ENCODE measurements at places on chromosomes 5 and 9.

GRCh38 chr5:45399041-45399440, 297.1 kb downstream of the HCN1 start:
- no peak for DNase-seq

DNA sequence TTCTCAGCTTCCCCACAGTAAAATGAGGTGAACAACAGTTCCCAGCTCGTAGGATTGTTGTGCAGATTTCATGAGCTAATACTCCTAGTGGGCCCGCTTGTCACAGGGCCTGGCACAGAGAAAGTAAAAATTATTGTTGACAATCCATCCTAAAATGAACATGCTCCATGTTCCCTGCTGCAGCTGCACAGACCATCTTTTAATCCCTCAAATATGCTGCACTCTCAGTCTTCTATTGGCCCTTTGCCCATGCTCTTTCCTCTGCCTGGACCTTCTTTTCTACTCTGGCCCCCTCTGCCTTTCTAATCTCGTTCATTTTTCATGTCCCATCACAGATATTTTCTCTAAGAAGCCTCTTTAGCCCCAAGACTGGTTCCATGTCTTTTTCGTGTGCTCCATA, 117.7 kb upstream of the NR3C1 start:
- no peak for DNase-seq

DNA sequence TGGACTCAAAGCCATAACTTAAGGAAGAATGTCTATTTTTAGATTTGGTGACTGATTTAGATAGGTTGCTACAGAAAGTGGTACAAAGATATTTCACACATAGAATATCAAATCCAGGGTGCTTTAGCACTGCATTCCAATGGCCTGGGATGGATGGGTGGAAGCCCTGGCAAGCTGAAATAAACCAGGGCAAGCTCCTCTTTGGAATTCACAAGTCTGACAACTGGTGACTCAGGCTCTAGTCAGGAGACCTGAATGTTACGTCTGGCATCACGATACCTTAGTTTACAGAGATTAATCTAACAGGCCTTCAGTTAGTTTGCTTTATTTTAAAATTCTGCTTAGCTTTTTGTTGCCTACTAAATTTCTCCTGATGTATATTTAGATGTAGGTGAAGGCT, 144.0 kb downstream of the TMC1 start:
- DNase-seq: no peak

DNA sequence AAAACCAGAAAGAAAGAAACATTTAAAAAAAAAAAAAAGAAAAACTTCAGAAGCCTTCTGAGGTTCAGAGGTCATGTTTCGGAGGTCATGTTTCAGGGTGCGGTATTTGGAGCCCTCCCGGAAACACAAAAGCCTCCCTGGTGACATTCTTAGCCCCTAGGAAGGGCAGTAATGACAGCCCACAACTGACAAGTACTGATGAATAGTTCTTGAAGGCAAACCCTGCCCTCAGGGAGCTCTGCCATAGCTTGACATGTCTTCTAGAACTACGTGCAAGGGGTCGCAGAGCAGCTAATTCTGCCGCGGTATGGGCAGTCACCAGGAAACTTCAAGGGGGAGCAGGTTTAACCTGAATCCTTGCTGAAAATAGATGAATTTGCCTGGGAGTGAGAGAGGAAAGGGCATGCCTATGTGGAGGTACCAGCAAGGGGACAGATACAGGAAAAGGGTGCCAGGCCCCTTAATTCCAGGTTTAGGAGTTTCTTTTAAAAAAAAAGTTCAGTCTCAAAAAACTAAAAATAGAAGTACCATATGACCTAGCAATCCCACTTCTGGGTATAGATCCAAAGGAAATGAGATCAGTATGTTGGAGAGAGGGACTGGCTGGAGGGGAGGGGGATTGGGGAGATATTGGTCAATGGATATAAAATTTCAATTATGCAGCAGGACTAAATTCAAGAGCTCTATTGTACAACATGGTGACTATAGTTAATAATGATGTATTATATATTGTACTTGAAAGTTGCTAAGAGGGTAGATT, 98.4 kb downstream of the C9orf152 start:
- no peak for DNase-seq

DNA sequence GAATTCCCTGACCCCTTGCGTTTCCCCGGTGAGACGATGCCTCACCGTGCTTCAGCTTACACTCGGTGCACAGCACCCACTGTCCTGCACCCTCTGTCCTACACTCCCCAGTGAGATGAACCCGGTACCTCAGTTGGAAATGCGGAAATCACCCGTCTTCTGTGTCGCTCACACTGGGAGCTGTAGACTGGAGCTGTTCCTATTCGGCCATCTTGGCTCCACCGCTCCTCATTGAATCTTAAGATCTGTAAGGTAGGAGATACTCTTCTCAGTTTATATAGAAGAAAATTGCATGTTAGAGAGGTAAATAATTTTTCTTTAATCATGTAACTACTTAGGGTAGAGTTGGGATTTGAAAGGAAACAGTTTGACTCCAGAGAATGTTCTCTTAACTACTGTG, 62.2 kb downstream of the DMRTA1 start:
- DNase-seq: no peak

GRCh38 chr9:87898151-87898550, 15.5 kb downstream of the SPATA31E1 start:
- no peak for DNase-seq

DNA sequence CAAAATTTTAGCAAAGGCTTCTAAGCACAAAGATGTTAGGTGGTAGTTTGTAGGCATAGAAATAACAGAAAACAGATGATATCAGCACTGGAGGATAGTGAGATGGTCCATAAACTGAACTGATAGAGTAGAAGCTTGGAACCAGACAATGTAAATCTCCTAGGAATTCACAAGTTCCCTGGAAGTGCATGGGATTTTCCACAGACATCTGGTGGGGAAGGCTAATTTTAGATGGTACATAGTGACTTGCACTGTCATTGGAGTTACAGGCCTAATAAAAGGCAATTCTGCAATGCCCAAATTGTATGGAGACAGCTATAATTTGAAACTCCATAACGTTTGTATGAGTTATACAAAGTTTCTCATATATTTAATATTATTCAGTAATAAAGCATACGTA, 653.0 kb upstream of the MEF2C start:
- no peak for DNase-seq

- no peak for DNase-seq
These were observed 825.0 kb downstream of the TLR4 start for GRCh38 chr9:118529210-118529609.

GRCh38 chr9:93035821-93036351, 22.6 kb upstream of the SUSD3 start:
- DNase-seq: no peak

DNA sequence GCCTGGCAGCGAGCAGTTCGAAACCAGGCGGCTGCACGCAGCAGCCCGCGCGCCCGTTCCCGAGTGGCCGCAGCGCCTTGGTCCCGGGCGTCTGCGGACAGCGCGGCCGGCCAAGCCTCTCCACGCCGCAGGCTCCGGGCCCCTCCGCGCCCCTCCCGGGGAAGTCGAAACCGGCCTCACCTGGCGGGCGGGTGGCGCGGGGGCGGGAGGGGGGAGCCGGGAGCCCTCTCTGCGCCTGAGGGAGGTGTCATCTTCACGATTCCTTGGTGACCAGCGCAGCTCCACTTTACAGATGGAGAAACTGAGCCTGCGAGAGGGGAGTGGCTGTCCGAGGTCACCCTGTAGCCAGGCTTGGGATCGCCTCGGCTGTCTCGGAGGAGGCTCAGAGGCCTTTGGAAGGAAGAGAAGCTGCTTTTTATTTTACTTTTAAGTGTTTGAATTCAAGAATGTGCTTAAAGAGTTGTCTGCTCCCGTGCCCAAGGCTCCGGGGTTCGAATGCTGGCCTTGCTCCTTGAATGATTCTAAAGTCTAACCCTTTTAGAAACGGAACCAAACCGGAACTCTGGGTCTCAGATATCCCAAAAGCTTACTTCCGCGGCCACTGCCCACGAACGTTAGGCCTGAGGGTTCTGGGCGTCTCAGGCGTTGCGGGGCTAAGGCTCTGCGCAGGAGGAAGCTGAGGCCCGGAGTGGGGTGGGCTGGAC, 662 bp downstream of the SUSD3 start:
- DNase-seq: no peak

- no peak for DNase-seq
These were observed 56.1 kb upstream of the ZNF300 start for GRCh38 chr5:150960791-150961396.

GRCh38 chr5:470961-471749, 28.2 kb downstream of the EXOC3 start:
- no peak for DNase-seq

- no peak for DNase-seq
These were observed 97.7 kb downstream of the LHFPL2 start for GRCh38 chr5:78550891-78551290.

- no peak for DNase-seq
These were observed 292.1 kb upstream of the ELAVL2 start for GRCh38 chr9:24118190-24118589.

GRCh38 chr9:2616692-2617377, 4.8 kb upstream of the VLDLR start:
- no peak for DNase-seq

GRCh38 chr5:136039202-136039601, 10.4 kb downstream of the TGFBI start:
- DNase-seq: no peak

DNA sequence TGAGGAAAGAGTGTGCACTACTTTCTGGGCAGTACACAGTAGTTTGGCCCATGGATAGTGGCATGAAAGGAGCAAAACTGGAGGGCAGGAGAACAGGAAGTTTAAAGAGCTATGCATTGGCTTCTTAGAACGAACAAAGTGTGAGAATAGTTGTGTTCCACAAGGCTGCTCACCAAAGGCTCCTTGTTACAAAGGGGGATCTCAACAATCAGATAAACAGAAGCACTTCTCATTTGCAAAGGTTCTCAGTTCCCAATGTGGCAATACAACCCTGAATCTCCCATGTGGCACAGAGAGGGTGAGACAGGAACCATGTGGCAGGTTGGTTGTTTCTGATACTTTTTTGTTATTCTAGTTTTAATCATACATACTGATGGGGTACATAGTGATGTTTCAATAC, 158.4 kb downstream of the CARTPT start:
- no peak for DNase-seq

DNA sequence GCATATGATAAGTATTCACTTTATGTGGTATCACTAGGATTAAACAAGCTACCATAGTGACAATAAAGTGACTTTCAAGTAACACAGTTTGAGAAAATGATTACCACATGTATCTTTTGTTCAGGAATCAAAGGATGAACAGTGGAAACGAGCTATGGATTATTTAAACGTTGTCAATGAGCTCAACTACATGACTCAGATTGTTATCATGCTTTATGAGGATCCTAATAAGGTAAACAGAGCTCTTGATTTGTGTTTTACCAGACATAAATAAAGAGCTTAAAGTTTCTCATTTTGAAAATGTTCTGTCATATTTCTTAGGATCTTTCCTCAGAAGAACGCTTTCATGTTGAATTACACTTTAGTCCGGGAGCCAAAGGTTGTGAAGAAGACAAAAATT, 57.4 kb downstream of the PPIP5K2 start:
- DNase-seq: no peak

- no peak for DNase-seq
These were observed 125.8 kb downstream of the MYO10 start for GRCh38 chr5:16810208-16810854.

DNA sequence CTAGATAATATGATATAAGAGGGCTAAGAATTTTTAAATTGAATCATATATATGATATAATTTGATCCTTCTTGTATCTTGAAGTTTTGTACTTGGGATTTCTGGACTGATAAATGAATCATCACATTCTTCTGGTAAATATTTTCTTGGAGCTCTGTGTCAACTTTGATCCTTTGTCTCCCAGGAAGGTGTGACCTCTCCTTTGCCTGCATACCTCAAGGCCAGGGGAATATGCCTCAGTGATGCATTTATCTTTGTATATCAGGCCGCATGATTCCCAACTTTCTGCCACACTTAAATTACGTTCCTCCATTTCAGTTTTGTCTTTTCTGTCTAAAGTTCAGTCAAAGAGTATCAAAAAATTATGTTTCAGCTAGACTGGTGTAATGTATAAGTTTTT, 101.2 kb downstream of the NLN start:
- DNase-seq: no peak

DNA sequence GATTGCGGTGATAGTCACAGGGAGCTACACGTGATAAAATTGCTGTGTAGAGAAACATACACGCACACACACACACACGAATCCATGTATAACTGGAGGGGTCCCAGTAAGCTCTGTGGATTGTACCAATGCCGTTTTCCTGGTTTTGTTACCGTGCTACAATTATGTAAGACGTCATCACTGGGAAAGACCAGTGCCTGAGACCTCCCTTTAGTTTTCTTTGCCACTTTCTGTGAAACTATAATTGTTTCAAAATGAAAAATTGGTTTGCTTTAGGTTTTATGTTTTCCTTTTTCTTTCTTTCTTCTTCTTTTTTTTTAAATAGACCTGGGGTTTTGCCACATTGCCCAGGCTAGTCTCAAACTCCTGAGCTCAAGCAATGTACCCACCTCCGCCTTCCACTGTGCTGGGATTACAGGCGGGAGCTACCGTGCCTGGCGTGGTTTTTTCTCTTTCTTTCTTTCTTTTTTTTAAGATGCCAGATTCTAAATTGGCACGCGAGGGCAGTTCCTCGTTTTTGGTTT, 21.3 kb downstream of the OR2V2 start:
- DNase-seq: no peak

GRCh38 chr5:114319821-114320220, 42.0 kb upstream of the KCNN2 start:
- DNase-seq: no peak

GRCh38 chr5:3026099-3026498, 274.6 kb upstream of the IRX2 start:
- DNase-seq: no peak

DNA sequence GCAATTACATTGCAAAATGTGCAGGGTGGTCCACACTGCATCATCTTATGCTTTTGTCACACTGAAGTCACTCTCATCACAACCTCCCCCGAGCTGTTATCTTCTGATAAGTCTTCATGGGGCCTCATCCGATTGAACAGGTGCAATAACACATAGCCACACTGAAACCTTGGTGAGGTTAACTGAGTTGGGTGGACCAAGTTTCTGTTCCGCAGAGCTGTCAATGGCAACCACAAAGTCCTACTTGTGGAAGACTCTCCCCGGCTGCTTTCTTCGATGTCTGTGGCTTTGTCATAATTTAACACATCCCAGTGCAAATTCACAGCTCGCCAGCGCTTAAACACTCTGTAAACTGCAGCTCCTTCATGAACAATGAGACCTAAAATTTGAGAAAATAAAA, 112.2 kb downstream of the MARCHF11 start:
- DNase-seq: no peak

- no peak for DNase-seq
These were observed 32.7 kb downstream of the UBE2D2 start for GRCh38 chr5:139593716-139594319.

GRCh38 chr5:141681695-141682641, at the start of gene ARAP3:
TSS of gene ARAP3 (minus strand) at chr5:141682230. CDS start at chr5:141680486, 1,744 bp downstream.
- peak; percentile 11 for DNase-seq

All from DMS79 treated with DMSO at 0.1 percent for 48 hours (cell line).